ENCODE measurements at places on chromosomes 13 and 19. TPM values are rescaled to one million over a fixed set of nuclear protein-coding genes. Genes with fewer than 3 reads are reported as not detected.
A peak's percentile ranks its signal among the peaks of the same experiment; 100 is the strongest.

GRCh38 chr13:105368781-105369180 lies 1166.7 kb downstream of the EFNB2 start:
- DNase-seq, result no peak

DNA sequence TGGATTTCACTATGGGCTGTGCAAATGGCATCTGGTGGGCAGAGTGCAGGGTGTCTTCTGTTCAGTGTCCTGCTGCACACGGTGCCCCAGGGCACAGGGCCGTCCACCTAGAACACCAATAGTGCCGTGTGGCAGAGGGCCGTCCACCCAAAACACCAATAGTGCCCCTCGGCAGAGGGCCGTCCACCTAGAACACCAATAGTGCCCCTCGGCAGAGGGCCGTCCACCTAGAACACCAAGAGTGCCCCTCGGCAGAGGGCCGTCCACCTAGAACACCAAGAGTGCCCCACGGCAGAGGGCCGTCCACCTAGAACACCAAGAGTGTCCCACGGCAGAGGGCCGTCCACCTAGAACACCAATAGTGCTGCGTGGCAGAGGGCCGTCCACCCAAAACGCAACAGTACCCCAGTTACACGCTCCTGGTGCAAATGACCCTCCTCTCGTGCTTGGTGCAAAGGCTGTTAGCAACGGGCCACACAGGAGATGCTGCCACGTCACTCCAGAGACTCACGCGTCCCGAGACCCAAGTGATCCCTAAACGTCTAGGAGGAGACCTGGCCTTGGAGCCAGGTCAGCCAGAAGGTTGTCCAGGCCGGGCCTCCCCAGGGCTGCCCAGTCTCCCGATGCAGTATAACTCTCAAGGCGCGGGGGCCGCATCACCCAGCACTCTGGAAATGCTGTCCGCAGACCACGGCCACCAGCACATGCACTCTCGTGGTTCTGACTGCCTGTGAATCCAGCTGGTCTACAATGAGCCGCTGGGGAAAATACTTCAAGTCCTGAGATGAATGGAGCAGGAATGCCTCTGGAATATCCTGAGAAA lies 51.5 kb downstream of the RASA3 start:
- DNase-seq, result no peak

DNA sequence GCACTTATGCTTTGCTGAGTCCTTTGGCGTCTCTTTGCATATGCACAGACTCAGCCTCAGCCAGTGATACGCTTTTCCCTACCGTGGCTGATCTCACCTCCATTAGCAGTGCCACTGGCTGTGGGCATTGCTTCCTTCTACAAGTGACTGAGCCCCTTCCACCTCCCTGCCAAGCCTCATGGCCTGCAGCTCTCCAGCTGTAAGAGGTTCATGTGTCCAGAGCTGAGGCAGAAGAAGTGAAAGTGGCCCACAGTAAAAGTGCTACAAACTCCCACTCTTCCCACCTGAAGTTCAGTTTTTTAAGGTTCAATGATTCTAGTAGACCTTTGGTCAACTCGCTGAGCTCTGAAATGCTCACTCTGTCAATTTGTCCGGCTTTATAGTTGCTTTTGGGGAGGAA lies 44.7 kb downstream of the SMARCA4 start:
- DNase-seq, result no peak

GRCh38 chr19:9792206-9793070 lies 23.9 kb upstream of the ZNF846 start:
- peak; percentile 94 for DNase-seq

Gene NFIX
- total RNA-seq, result 0.72 TPM

Data from OCI-LY7 (cell line).